Fibroblast of the conjunctiva (primary cell): ENCODE measurements at places on chromosomes 2 and 18.
A peak's percentile ranks its signal among the peaks of the same experiment; 100 is the strongest.

DNA sequence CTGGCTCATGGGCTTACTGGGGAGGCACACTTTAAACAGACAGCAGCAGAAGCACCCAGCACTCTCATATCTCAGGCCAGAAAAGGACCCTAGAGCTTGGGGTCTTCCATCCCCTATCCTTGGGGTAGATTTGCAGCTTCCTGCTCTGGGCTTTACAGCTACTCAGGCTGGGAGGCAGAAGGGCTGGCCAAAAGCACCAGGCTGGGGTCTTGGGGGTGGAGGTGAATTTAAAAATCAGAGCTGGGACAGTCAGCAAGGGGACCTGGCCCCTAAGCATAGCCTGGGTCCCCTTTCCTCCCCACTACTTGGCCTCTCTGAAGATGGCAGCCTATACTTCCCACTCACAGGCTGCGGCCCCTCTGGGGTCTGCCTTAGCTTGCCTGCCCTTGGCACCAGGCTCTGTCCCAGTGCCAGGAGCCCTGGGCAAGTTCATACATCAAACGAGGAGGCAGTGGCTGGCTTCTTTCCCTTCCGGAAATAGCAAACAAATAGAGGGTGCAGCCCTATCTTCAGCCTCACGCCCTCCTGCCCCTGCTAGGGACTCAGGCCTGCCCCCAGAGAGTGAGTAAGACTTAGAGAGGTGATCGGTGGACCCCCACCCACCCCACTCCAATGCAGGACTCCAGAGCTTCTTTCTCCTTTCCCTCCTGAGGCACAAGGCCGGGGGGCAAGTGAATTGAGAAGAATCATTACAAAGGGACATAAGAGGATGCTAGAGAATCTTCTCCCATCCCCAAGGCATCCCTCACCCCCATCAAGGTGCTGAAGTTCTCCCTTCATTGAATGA lies 26.0 kb upstream of the TNS1 start:
- DNase-seq = no peak

DNA sequence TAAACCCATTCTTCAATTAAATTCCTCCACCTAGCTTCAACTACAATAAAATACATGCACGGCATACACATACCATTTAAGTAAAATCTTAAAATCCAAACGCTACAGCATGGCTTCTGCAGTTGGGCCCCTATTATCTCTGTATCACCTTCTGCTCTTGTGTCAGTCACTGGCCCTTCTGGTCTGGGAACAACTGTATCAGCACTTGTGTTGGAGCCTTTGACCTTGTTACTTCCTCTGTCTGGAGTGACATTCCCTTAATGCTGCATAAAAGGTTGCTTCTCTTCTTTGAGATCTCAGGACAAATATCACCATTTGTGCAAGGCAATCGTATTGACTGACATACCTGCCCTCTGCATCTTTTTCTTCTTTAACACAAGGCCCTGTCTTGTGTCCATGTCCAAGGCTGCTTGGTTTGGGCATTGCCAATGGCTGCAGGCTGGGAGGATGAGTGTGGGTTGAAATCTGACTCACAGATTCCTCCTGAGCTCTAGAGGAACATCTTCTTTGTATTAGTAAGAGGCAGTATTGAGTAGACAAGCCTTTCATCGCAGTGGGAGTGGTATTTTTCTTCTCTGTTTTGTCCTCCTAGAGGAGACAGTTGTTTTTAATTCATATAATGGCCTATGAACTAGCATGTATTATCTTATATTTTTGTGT lies 267.8 kb upstream of the TRIB2 start:
- no peak for DNase-seq

GRCh38 chr2:65024149-65024829 lies 31.9 kb upstream of the CEP68 start:
- peak; percentile 88 for DNase-seq

- no peak for DNase-seq
Observed at GRCh38 chr2:128548461-128548891, 229.8 kb upstream of the HS6ST1 start.

DNA sequence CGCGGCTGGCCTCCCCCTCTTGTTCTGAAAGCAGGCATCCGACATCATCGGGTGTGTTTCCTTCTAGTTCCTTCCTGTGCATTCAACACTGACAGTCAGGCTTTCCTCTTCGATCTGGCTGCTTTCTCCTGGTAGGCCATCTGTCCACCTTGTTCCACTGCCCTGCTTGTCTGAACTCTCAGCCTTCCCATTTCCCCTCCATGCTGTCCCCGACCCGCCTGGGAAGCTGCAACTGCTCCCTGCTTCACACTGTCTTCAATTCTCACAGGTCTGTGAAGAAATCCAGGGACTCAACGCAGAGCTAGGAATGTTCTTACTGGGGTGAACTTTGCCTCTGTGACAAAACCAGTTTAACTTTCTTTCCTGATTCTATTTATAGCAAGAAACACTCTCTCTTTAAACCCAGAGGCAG lies 43.0 kb downstream of the KIF3C start:
- no peak for DNase-seq
